ENCODE measurements at places on chromosomes 12 and 14.

GRCh38 chr12:114776731-114777442, 92.9 kb upstream of the TBX3 start:
- no peak for DNase-seq

GRCh38 chr14:92726135-92726932, 22.1 kb downstream of the LGMN start:
- peak; percentile 26 for DNase-seq

GRCh38 chr12:87160848-87161601, 868.2 kb downstream of the C12orf50 start:
- DNase-seq = no peak

DNA sequence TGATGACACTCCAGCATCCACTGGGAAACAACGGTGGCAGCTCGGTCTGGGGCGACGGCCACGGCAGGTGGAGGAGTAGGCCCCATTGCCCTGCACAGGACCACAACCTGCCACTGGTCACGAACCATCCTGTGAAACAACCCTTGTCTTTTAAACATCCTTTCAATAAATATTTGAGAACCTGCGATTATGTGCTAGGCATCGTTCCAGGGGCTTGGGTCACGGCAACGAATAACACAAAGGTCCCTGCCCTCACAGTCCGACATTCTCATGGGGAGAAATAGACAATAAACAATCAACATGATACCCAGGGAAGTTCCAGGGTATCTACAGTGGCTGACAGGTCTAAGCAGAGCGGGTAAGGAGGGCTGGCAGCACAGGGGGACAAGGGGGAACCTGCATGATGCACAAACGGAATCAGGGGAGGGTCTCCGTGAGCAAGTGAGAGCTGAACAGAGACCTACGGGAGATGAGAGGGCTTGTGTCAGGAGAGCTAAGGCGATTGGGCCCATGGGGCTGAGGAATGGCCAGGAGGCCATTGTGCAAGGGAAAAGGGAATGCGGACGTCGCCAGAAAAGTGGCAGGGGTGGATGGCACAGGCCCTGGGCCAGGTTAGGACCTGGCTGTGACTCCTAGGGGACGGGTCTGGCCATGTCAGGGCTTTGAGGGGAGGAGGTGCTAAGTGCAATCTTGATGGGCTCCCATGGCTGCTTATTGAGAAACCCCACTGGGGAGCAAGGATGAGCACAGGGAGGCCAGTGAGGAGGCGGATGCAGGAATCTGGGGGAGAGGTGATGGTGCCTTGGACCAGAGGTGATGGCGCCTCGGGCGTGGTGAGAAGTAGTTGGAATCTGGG, 9.7 kb downstream of the SCARB1 start:
- no peak for DNase-seq

DNA sequence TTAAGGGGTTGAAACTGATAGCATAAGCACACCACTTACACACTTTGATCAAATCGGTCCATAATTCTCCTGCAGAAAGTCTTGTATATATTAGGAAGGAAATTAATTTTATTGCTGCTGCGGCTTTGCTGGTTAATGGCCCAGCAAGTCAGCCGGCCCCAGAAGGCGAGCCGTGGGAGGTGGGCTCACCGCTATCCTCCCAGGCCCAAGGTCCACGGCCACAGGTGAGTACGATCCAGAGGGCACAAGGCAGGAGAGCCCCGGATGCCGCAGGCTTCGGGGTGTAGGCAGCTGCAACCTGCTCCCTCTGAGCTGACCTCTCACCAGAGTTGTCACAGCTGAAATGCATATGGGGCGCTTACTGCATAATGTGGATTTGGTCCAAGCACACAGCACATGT, 165.7 kb downstream of the TBX5 start:
- no peak for DNase-seq

- DNase-seq = peak; percentile 18
Measured at GRCh38 chr12:44875417-44875953, 630 bp downstream of the NELL2 start.

DNA sequence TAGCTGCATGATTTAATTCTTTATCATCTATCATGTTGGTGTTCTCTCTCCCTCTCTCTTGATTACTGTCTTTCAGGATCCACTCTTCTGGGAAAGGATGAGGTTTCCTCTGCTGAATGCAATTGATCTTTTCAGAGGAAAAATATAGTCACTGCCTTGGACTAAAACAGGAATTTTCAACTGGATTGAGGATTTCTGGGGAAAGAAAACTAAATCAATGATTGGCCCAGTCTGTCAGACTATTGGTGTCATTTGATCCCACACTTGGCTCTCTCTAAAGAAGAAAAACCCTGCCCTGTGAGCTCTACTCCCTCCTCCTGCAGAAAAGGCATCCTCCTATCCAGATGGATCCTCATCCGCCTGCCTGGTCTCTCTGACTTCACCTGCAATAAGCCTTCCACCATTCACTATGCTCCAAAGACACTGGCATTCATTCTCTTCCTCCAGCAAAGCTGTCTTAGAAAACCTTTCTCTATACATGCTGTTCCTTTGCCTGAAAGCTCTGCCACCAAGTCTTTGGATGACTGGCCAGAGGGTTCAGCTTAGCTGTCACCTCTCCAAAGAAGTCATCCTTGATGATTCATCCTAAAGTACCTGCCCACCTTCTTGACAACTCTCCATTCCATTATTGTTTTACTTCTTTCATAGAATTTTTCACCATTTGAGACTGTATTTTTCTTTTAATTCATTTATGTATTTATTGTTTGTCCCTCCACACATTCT, 127.7 kb upstream of the CAND1 start:
- DNase-seq = no peak

DNA sequence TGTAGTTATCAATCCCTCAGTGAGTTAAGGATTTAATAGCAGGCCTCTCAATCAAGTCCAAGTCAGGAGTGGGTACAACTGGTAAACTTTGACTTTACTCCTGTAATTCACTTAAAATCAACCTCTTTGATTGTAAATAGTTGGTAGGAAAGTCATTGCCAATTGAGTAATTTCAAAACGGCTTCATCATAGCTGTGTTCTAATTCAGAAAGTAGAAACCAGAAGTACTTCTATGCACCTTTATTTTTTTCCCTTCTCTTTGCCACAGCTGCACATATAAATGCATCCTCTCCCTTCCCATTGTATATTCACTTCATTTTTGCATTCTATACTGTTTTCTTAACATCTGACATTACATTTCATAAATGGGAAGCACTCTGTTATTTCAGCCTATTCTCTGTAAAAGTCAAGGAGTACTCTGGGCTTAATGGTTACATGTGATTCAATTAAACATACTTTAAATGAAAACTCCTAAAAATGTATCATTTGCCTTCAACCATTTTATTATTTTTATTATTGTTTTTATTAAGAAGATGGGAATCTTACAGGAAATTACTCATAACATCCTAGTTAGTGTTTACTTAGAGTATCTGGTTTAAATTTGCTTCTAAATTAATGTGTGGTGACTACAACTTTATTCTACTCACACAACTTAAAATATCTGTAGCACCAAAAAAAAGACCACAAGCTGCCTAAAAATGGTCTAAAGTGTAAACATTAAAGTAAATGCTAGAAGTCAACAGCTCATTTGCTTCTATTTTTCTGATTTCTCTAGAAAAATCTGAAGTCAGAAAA, 171.2 kb downstream of the CEP128 start:
- no peak for DNase-seq

DNA sequence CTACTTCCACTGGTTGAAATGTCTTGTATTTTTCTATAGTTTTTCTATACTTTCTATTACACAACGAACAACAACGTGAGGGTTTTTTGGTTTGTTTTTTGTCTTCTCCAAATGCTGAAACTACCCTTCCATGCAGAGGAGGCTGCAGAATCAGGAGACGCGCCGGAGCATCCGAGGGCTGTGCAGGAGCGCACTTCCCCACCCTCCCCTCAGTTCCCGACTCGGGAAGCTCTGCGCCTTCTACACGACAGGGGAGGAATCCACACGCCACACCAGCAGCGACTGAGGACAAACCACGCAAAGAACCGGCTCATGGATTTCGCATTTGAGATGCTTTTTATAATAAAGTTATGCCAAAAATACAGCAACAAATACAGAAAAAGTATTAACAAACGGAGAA, 30.9 kb downstream of the SLC15A4 start:
- DNase-seq = no peak

- DNase-seq = no peak
Measured at GRCh38 chr14:34164162-34164864, 213.4 kb upstream of the EGLN3 start.

GRCh38 chr12:94560431-94561221, 89.7 kb downstream of the TMCC3 start:
- DNase-seq = peak; percentile 29
